Liver (tissue), 10 donors: ENCODE measurements at places on chromosomes 3 and 15.

DNA sequence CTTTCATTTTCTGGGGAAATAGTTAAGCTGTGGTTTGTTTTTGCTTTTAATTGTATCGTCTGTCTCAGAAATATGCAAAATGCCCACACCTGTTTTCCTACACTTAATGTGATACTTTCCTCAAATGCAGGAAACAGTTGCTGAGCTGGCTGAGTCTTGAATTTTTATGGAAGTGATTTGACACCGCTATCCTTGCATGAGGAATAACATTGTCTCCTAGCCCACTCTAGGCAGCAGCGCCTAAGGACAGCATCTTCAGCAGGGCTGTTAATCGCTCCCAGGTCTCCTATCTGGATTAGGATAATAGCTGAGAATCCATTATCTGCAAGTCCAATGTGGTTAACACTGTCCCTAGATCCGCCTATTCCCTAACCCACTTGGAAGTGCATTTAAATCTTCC lies 132.6 kb upstream of the NR2E3 start:
- no peak for DNase-seq

- no peak for DNase-seq
Measured at GRCh38 chr15:62021991-62022600, 38.2 kb downstream of the VPS13C start.

- no peak for DNase-seq
Measured at GRCh38 chr3:197545101-197545500, 10.7 kb downstream of the BDH1 start.

GRCh38 chr3:27533718-27534573 lies 49.8 kb upstream of the SLC4A7 start:
- DNase-seq: no peak

DNA sequence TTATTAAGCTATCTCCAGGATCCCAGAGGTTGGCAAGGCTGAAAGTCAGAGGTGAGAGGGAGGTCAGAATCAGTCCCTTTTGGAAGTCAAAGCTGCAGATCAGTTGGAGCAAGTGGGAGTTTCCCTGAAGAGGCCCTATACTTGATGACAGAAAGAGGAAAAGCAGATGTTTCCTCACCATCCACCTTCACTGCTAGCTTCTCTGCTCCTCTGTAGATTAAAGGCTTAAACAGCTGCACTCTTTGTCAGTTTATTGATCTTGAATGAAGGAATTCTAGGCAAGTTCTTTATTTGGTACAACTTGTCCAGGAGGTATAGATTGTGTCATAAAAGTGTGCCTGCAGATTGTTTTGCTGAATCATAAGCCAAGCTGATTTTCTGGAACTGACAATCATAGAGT lies 408.2 kb upstream of the TGFBR2 start:
- DNase-seq: no peak

- no peak for DNase-seq
Measured at GRCh38 chr3:9497821-9498565, 55.6 kb downstream of the LHFPL4 start.

- no peak for DNase-seq
Measured at GRCh38 chr3:94862703-94863102, 799.8 kb downstream of the NSUN3 start.

GRCh38 chr3:7669641-7670040 lies 808.7 kb downstream of the GRM7 start:
- no peak for DNase-seq

- no peak for DNase-seq
Measured at GRCh38 chr3:188469228-188469885, 315.4 kb downstream of the LPP start.

DNA sequence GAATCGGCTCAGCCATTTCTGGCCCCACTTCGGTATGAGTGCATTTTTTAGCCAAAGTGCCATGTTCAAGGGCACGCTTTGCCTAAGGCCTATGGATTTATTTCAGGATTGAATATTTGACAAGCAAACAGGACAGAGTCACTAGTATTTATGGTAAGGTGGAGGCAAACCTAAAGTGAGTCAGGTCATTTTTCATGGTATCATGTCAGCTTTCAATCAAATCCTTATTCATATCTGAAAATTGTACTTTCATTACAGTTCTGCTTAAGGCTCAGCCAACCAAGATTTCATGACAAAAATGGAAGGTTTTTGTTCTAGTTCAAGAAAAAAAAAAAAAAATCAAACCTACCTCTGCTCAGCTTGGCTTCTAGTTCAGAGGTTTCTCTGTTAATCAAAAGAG lies 30.5 kb upstream of the ICE2 start:
- DNase-seq: no peak

GRCh38 chr3:52494886-52495495 lies at the start of gene STAB1:
STAB1 (plus strand) TSS chr3:52495338; CDS start chr3:52495414, 76 bp downstream.
- DNase-seq: peak; percentile 43

GRCh38 chr3:57959423-57960173 lies 48.6 kb upstream of the FLNB start:
- no peak for DNase-seq

DNA sequence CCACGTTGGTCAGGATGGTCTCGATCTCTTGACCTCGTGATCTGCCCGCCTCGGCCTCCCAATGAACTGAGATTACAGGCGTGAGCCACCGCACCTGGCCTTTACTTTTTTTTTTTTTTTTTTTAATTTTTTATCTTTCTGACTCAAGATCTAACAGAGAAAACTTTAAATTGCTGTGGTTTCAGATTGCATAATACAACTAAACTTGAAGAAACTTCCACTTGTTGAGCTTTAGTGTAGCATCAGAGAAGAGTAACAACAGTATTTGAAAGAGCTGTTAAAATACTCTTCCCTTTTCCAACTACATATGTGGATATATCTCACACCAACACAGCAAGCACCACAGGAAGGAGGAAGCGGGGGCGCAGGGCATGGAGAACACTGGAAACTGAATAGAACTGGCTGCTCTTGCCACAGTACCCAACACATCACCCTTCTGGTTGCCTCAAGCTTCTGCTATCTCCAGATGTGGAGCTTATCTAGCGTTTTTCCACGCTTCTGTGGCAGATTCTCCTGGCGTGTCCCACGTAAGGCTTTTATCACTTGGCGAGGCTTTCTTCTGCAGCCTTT lies 45.4 kb downstream of the MAP6D1 start:
- DNase-seq: no peak

- no peak for DNase-seq
Measured at GRCh38 chr3:128062033-128062745, 10.0 kb downstream of the SEC61A1 start.

DNA sequence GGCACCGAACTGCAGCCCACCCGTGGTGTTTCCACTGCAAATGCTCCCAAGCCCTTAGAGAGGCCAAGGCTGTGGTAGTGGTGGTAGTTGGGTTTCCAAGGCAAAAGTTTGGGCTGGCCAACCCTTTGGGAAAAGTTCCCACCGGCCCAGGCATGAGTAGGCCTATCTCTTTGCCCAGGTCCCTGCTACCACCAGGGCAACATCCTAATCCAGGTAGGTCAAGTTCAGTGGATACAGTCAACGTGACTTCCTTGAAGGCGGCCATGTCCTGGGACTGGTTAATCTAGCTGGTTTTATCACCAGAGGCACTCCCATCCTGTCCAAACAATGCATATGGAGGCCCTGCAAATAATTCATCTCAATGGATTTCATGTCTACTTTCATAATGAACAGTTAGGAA lies 1.6 kb upstream of the ONECUT1 start:
- no peak for DNase-seq

DNA sequence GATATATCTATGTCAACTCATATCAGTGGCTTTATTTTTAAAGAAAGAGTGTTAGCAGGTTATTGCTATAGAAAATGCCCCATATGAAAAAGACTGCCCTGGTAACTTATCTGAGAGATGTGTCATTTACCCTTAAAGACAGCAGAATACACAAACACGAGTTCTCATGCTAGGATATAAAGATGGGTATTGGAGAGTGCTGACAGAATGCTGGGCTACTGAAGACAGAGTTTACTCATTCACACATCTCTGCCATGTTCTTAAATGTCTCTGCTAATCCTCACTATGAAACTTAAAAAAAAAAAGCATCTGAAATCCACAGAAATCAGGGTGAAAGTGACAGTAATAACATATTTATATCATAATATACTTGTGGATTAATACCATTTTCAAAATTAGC lies 126.7 kb downstream of the FOXP1 start:
- DNase-seq: no peak

DNA sequence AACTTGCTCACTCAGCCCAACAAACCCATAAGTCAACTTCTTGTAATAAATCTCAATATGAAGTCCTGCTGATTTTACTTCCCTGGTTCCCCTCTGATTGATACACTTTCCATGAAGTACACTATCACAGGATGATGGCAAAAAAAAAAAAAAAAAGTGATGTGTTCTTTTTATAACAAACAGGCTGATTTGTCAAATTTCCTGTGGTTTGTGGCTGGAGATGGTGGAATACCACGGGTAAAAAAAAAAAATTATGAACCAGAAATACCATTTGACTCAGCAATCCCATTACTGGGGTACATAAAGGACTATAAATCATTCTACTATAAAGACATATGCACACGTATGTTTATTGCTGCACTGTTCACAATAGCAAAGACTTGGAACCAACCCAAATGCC lies 10.7 kb upstream of the SERPINI2 start:
- no peak for DNase-seq

DNA sequence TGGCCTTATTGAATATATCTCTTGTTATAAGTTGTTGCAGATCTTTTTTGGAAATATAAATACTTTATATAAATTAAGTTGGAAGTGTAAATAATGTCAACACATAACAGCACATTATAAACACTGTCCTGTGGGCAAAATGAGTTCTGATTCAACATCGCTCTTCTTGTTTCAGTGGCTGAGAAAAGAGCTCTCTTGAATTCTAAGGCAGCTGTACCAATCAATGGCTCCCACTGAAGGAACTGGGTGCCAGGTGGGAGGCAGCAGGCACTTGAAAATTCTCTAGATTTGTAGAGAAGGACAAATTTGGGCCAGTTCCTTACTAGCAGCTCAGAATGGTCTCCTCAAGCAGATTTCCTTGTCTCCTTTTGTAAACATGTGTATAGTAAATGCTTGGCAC lies 45.6 kb downstream of the CHST2 start:
- no peak for DNase-seq
